ENCODE measurements at places on chromosomes 7 and 10. TPM values are rescaled to one million over a fixed set of nuclear protein-coding genes. Genes with fewer than 3 reads are reported as not detected.
A peak's percentile ranks its signal among the peaks of the same experiment; 100 is the strongest.

STYXL1 gene
- 28.2 TPM for total RNA-seq

GRCh38 chr7:25619963-25620799 lies 391.9 kb upstream of the NPVF start:
- H3K4me1 ChIP-seq: peaks cover 25% of the 10 kb centered on the region
- no peaks in the 10 kb centered on the region for H3K27me3 ChIP-seq
- no peaks in the 10 kb centered on the region for H3K36me3 ChIP-seq

DNA sequence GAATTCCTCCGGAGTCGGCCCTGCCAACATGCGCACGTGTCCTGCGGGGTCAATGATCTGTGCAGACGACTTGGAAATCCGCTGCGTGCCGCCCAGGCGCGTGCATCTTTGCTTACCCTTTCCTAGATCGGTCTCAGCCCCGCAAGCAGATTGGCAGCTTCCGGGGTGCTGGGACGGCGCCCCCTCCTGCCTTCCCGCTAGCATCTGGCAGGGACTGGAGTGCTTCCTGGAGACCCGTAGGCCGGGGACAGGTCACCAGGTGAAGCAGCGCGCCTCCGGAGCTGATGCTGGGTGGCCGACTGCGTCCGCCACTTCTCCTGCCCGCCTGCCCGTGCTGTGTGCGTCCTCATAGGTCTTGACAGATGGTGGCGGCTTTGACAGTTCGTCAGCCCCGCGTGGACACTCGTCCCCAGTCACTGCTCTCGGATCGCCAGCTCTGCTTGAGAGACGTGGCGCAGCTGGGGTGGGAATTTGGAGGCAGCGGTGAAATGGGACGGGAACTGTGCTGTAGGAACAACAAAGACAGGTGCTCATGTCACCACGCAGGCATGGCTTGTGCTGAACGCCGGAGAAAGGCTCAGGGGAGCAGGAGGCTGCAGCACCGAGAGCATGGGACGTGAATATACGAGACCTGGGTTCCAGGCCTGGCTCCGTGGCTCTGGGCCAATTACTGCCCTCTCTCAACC lies 21.9 kb upstream of the KCNK18 start:
- H3K36me3 ChIP-seq: no peaks in the 10 kb centered on the region
- H3K27me3 ChIP-seq: peaks cover 34% of the 10 kb centered on the region
- peak overlapping the region; percentile 58 for H3K27ac ChIP-seq
- H3K4me1 ChIP-seq: peaks cover 18% of the 10 kb centered on the region

GRCh38 chr10:17749890-17750289 lies 2.1 kb upstream of the TMEM236 start:
- no peak overlapping the region for H3K4me3 ChIP-seq
- no peaks in the 10 kb centered on the region for H3K36me3 ChIP-seq
- H3K27me3 ChIP-seq: no peaks in the 10 kb centered on the region
- peaks cover 3% of the 10 kb centered on the region for H3K4me1 ChIP-seq
- DNase-seq: no peak

- no peaks in the 10 kb centered on the region for H3K27me3 ChIP-seq
- no peaks in the 10 kb centered on the region for H3K36me3 ChIP-seq
- DNase-seq: no peak
- H3K4me3 ChIP-seq: no peak overlapping the region
- no peaks in the 10 kb centered on the region for H3K4me1 ChIP-seq
- H3K27ac ChIP-seq: no peak overlapping the region
These were observed 225.5 kb downstream of the ANKRD7 start for GRCh38 chr7:118449797-118450567.

DNA sequence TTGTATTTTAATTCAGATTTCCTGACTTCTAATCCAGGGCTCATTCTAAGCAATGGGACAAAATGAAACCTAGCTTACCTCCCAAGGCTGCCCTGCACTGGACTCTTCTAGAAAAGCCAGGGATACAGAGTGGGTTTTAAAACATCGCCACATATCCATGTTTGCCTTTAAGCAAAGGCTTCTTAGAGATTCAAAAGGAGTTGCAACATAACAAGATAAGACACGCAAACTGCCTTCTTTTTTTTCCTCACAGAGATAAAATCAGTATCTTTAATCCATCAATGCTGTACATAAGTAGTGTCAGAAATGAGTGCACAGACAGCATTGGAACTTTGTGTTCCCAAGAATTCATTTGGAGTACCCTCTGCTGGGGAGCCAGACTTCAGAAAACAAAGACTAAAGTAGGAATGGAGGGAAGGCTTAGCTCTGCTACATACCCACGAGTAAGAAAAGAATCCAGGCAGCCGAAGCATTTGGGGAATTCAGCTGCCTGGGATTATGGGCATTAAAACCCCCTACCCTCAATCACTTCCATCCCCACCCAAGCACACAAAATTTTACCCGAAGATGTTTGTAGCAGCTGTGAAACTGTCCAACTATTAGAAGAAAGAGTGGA lies 427.8 kb downstream of the ARL4A start:
- DNase-seq: no peak
- H3K27me3 ChIP-seq: no peaks in the 10 kb centered on the region
- H3K4me3 ChIP-seq: no peak overlapping the region

GRCh38 chr7:135834266-135834665 lies 85.7 kb upstream of the FAM180A start:
- peaks cover 3% of the 10 kb centered on the region for H3K27me3 ChIP-seq
- H3K4me1 ChIP-seq: peaks cover 12% of the 10 kb centered on the region
- H3K27ac ChIP-seq: no peak overlapping the region
- no peak for DNase-seq

- no peaks in the 10 kb centered on the region for H3K36me3 ChIP-seq
- peak; percentile 49 for DNase-seq
- H3K27me3 ChIP-seq: peaks cover 16% of the 10 kb centered on the region
- peak within 1 kb of the TSS; percentile 64 for H3K27ac ChIP-seq
- peak within 1 kb of the TSS; percentile 72 for H3K4me3 ChIP-seq
These were observed at the start of gene AEBP1 for GRCh38 chr7:44103923-44104859. Gene AEBP1, plus strand, starts transcription at chr7:44104345. Its CDS starts 321 bp downstream, at chr7:44104666.

DNA sequence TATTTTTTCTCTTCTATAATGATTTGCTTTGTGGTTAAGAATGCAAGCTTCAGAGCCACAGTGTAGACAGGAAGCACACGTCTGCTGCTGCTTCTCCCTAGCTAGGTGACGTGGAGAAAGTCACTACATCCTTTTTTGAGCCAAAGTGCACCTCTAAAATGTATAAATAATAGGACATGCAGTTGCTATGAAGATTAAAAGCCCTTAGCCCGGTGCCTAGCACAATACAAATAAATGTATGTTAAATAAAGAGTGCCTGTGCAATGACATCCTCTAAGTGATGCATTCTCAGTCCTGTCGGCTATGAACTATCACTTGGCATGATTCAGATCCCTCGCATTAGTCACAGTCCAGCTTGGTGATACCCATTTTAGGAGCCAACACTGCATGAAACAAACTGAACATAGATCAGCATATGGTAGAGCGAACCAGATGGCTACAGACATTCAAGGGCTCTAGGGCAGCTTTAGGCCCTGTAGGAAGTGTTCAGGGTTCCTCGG lies 4.8 kb upstream of the TRDMT1 start:
- no peaks in the 10 kb centered on the region for H3K27me3 ChIP-seq
- no peak overlapping the region for H3K4me3 ChIP-seq
- H3K27ac ChIP-seq: peak overlapping the region; percentile 84
- H3K36me3 ChIP-seq: peaks cover 7% of the 10 kb centered on the region

- H3K27me3 ChIP-seq: peaks cover 4% of the 10 kb centered on the region
- H3K27ac ChIP-seq: peak overlapping the region; percentile 94
- H3K36me3 ChIP-seq: peaks cover 22% of the 10 kb centered on the region
- peak overlapping the region; percentile 94 for H3K4me3 ChIP-seq
These were observed 1.2 kb downstream of the PDIA4 start for GRCh38 chr7:149027055-149027454.

DNA sequence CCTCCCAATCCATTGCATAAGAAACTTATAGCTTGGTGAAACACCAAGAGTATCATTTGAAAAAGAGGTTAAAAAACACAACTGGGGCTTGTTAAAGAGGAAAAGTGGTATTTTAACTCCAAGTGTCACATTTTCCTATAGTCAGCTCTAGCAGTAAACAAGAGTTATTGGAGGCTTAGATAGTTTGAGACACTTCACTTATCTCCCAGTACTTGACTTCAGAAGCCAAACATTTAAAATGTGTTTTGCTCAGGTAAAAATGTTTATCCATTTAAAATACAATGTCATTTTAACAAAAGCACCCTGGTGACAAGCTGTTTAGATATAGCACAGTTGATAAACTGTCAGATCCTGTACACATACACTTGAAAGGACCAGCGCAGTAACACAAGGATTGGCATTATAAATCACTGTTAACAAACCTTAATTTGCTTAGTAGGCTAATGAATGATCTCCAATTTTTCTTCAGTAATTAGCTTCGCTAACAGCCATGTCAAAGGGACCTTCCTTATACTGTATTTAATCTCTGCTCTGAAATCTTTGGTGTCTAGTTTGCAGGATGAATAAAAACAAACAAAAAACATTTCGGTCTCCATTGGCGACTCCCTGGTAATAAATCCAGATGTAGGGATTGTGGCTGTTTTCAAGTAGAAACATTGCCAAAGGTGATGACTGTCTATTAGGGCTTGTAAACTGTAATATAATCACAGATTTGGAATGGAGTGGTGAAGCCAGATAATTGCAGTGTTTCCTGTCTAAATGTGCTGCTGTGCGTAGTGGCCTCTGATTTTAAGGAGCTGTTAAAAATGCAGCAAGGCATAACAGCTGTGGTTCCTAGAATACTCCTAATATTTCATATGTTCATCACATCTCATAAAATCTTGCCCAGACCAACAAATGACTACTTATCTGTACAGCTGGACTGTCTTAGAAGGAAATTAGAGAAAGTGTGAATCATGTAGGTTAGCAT lies 545.1 kb downstream of the AUTS2 start:
- no peaks in the 10 kb centered on the region for H3K4me1 ChIP-seq
- no peak overlapping the region for H3K4me3 ChIP-seq
- DNase-seq: no peak
- H3K36me3 ChIP-seq: no peaks in the 10 kb centered on the region
